Activated T-cell treated with anti-CD3 and anti-CD28 coated beads, Interleukin-2, amount 50 U/mL, for 1 hour (primary cell): ENCODE measurements at places on chromosomes 2 and 18.

DNA sequence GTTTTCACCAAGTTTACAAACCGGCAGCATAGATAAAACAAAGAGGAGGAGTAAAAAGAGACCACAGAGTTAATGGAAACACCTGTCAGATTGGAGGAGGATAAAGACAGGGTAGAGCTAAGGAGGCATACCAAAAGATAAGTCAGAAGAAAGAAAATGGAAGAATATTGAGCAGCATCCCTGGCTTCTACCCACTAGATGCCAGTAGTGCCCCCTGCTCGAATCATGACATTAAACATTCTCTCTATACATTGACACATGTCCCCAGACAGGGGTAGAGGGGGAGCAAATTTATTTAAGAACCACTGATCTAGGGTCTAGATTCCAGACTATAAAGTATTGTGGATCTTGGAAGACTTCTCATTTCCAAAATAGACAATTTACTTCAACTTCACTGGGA is 159.8 kb upstream of the ETAA1 start:
- DNase-seq = no peak

DNA sequence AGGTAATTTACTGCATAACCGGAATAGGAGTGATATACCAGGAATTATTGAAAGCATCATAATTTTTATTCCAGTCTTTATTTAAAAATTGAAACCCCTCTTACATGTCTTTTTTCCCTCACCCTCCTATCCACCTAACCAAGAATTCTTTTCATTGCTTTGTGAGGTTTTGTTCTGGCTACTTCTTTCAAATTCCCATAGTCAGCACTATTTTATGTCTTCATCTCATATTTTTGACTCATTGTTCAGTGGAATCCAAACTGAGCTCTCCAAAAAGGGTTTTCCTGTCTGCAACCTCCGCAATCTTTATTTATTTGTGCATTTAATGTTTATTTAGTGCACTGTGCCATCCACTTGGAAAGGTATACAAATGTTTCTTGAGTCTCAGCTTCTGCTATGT is 128.5 kb downstream of the DOK6 start:
- DNase-seq = no peak

GRCh38 chr2:74739733-74740241 is 85.7 kb downstream of the SEMA4F start:
- DNase-seq = no peak

- DNase-seq = no peak
These were observed 58.9 kb downstream of the TMEM131 start for GRCh38 chr2:97936881-97937280.

- peak; percentile 48 for DNase-seq
These were observed at the start of gene AOX1 for GRCh38 chr2:200585730-200586643. AOX1 (plus strand) TSS chr2:200586014; CDS start chr2:200586109, 95 bp downstream.

- no peak for DNase-seq
These were observed 402.5 kb downstream of the STK39 start for GRCh38 chr2:167844714-167845530.

DNA sequence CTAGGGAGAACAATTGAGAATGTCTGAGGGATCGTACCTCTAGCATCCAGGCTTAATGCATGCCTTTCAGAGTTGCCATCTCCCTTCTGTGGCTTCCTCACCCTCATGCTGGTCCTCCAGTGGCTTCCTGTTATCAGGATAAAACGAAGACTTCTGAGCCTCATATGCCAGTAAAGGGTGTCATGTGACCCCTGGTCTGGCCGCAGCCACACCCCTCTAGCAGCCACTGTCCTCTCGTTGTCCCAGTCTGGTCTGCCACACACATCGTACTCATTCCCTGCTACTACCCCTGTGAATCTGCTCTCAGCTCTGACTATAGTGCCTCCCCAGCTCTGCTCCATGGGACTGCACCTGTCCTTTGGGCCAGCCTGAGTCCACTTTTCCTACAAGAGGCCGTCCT is 62.6 kb upstream of the TMEM177 start:
- DNase-seq = no peak

DNA sequence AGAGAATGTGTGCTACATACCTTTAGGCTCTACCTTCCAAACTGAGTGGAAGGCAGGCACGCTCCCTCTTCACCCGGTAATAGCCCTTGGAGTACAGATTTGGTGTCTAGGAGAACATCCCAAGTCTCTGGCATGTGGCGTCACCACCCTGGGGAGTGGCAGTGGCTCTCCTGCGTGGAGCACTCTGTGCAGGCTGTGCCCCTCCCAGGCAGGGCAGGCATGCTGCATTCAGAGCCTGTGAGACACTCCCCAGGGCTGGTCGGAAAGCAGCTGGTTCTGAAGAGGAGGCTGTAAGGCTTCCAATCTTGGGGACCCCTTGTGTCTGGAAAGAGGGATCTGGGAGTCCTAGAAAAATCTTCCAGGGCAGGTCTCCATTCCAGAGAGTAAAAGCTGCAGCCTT is 193.3 kb downstream of the ANKRD30B start:
- no peak for DNase-seq

- DNase-seq = no peak
These were observed 45.5 kb upstream of the MSH2 start for GRCh38 chr2:47357483-47357882.

- DNase-seq = no peak
These were observed 105.3 kb upstream of the TTN start for GRCh38 chr2:178912416-178913048.

DNA sequence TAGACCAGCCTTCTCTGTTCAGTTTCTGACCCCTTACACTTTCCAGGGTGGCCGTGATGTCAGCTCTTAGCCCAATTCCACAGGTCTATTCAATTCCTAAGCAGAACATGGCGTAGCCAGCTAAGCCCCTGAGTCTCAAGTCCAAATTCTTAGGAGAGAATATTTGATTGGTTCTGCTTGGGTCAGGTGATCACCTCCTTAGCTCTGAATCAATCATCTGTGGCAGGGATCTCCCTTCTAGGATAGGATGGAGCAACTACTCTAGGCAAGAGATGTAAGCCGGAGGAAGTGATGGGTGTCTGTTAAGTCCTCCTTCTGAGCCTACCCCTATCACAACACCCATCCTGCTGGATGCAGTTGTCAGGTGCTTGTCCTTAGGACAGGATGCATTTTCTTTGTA is 11.1 kb downstream of the UCN start:
- no peak for DNase-seq

- DNase-seq = no peak
These were observed 287.0 kb downstream of the ALPK2 start for GRCh38 chr18:58341916-58342315.

DNA sequence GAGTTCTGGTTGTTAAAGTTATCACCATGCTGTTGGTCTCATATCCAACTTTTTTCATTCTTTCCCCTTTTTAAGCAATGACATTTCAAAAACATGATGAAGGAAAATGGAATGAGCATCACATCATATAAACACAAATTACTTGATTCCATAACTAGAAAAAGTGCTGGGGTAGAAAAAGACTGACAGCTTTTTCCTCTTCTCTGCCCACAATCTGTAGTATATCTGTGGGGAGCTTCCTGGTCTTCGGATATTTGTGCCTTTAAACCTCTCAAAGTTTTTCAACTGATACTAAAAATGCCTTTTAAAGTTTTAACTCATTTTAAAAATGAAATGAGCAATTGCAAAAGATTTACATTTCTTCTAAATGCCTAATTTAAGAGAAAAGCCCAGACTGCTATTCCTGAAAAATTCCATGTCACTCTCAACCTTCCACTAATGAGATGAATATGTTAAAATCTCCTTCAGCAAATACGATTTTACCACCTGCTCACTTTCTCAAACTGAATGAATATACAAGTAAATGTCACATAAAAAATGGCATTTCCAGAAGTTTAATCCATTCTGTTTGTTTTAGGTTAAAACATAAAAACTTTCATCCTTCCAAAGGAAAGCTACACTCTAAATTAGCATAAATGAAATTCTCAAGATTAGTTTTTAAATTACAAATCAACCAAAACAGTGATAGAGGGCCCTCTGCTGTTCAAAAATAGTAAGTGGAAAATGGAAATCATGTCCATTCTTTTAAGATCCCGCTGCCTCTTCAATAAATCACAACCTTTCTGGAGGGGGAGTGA is 2.1 kb downstream of the DNAH7 start:
- DNase-seq = no peak

DNA sequence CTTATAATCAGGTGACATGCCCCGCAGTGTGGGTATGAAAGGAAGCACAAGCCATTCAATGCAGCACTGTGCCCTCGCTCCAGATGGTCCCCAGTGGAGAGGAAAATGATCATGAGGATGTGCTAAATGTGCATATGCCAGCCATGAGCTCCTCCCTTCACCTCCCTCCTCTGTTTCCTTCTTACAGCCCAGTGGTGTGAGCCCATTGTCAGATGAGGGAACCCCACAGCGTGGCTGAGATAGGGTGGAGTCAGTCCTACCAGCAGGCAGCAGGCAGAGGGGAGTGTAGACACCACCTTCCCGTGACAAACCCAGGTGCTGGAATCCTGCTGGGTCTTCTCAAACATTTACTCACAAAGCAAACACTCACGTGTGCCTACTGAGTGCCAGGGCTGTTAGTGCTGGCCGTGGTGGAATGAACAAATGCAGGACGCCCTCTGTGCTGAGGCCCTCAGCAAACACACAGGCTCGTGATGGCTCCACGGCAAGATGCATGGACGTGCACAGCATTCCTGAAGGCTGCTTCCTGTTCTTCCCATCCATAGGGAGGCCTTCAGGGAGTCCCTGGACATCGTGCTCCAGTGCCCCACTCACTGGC is 181.7 kb upstream of the TPO start:
- DNase-seq = no peak

GRCh38 chr2:48983551-48983950 is 170.8 kb downstream of the FSHR start:
- DNase-seq = no peak

- no peak for DNase-seq
These were observed 708 bp upstream of the MALT1 start for GRCh38 chr18:58670404-58671110.

DNA sequence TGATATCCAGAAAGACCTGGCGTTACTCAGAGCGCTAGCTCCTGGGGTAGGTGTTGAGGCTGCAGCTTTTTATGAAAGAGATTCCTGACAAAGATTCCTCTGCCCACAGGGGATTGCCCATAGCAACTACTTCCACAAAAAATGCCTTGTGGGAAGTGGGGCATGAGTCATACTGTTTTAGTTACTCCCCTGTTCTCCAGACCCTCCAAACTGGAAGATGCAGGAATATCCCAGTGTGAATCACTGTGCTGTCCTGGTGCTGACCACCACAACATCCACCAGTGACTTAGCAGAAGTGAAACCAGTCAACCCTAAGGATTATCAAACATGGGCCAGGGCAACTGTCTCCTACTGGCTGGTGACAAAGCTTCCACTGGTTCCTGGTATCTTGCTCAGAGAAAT is 61.8 kb downstream of the CDH2 start:
- no peak for DNase-seq

DNA sequence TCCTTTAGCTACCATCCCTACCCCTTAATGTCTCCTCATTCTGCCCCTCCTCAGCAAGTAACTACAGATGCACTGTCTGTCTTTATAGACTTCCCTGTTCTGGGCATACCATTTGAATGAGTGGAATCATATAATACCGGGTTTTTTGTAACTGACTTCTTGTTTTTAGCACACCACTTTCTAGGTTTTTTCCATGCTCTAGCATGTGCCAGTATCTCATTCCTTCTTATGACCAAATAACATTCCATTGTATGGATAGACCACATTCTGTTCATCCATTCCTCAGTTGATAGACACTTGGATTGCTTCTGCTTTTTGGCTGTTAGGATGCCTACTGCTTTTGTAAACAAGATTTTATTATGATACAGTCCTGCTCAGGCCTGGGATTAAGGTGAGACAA is 154.7 kb downstream of the TSN start:
- DNase-seq = no peak

- no peak for DNase-seq
These were observed 17.0 kb upstream of the MGAT4A start for GRCh38 chr2:98747888-98748287.

DNA sequence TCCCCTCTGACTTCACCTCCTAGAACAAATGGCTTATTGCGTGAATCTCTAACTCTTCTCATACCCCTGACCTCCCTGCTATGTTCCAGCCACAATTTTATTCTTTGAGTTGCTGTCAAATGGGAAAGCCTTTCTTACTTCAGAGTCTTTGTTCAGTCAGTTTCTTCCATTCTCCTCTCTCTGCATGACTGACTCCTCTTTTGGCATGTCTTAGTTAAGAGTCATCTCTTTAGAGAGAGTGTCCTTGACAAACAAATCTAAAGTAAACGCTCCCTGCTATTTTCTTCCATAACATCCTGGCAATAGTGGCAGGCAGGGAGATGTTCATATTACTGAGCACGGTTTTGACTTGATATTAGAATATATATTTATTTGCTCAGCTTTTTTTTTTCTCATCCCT is 170.7 kb upstream of the ERBB4 start:
- DNase-seq = no peak

DNA sequence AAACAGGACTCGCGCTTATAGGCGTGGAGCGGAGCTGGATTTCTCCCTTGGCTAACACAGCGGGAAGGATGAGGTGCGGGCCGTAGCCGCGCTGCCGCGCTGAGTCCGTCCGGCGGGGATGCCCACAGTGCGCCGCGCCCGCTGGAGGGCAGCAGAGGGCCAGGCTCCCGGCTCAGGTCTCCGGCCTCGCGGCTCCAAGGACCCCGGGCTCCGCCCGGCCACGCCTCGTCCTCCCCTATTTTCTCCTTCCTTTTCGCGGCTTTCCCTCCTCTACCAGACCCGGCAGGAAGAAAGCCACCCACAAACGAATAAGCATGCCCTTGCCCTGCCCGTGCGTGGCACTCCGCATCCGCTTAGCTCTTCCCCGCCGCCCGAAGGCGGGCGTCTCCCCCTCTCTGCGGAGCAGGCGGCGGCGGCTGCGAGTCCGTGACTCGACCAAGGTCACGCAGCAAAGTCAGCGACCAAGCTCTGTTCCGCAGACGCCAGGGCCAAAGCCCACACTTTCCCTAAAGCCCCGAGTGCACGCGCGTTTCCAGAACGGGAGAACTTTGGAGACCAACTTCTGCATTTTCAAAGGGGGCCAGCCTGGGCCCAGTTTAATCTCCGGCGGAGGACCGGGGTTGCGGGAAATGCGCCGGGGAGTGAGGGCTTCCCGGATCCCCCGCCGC is 48.5 kb downstream of the KCNIP3 start:
- DNase-seq = peak; percentile 63

- no peak for DNase-seq
These were observed 36.2 kb upstream of the DNMT3A start for GRCh38 chr2:25377822-25378421.

DNA sequence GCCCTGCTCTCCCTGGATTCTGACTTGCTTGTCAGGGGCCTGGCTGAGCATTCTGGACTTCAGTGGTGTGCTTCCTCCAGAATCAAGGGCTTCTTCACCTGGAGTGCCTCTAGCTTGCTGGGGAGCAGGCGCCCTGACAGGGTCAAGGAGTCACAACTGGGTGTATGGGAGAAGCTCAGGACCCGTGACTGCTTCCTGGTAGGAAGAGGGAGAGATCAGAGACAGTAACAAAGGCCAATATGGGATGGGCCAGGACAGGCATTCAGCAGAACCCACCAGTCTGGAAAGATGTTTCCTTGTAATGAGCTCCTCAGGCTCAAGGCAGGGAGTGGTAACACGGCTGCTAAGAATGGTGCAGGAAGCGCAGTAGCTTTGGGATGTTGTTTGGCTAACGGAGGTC is 104.4 kb upstream of the ACAA2 start:
- DNase-seq = no peak
